ENCODE measurements at places on chromosomes 6 and 20.

DNA sequence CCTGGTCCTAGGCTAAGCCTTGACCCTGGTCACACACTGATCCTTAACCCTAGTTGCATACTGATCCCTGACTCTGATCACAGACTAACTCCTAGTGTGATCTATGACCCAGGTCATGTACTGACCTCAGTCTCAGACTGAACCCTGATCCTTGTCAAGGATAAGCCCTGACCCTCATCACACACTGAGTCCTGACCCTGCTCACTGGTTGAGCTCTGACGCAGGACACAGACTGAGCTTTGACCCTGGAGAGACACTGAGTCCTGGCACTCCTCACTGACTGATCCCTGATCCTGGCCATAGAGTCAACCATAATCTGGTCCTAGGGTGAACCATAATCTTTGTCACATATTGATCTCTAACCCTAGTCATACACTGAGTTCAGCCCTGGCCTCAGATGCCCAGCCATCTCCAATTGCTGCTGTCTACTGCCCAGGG, 37.9 kb downstream of the KCNB1 start:
- no peak for DNase-seq

DNA sequence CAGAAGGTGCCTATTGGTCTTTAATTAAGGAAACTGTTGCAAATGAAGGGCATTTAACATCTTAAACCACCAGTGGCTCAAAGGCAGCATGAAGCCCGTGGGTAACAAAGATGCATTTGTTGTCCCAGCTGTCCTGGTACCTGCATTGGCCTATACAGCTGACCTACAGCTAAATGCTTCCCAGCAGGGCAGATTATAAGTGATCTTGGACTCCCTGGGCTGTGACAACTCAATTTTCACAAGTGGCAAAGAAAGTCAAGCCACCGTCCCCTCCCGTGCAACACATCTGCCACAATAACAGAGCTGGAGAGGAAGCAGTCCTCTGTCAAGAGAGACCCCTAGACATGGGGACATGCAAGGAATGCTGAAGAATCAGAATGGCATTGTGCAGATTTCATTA, 31.5 kb upstream of the EDN3 start:
- DNase-seq = no peak

DNA sequence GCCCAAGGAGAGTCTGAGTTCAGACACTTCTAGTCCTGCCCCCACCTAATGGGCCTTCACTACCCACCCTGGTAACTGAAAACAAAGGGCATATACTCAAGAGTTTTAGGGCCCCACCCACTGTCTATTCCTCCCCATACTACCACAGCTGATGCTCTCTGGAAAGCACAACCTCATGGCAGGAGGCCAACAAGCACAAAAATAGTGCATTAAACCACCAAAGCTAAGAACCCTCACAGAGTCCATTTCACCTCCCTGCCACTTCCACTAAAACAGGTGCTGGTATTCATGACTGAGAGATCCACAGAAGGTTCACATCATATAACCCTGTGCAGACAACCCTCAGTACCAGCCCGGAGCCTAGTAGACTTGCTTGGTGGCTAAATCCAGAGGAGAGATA, 132.1 kb upstream of the ADGRB3 start:
- DNase-seq = no peak

- peak; percentile 18 for DNase-seq
Measured at GRCh38 chr6:144148886-144149285, 1.4 kb upstream of the STX11 start.

GRCh38 chr6:37050045-37050853, 44.8 kb downstream of the FGD2 start:
- DNase-seq = no peak

DNA sequence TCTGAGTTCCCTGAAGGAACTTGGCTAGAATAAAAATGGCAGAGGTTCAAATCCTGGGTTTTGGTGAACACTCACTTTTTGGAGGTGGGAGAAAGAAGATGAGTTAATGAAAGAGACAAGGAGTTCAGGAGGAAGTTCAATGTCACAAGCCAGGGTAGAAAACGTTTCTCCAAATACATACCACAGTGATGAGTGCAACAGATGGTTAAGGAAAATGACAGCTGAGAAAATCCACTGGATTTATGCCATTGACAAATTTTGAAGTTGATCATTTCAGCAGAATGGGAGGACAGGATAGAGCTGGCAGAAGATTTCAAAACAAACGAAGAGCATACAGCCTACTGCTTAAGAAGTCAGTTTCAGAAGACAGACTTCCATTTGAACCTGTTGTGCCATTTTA, 122.7 kb downstream of the GFRAL start:
- no peak for DNase-seq

GRCh38 chr6:159082039-159082815, 37.4 kb upstream of the TAGAP start:
- DNase-seq = no peak

GRCh38 chr20:45419188-45420091, 3.5 kb downstream of the PIGT start:
- DNase-seq = peak; percentile 99
